Breast epithelium (tissue), 4 donors: ENCODE measurements at places on chromosomes 1 and 21.

DNA sequence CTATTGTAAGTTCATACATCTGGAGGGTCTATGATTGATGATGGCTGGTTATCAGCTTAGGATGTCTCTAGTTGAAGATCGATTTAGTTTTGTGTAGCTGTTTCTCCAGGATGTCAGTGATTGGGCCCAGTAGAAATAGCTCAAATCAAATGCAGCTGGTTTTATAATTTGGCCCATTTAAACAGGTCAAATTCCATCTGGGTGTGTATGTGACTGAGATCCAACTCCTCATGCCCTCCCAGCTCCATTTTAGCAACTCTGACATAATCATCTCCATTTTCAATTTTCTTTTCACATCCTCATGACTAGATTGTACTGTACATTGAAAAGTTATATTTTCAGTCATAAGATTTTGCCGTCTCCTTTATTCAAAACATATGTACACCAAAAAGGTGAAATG lies 99.2 kb downstream of the TPR start:
- no peak for DNase-seq

GRCh38 chr21:28220680-28221079 lies 772.0 kb downstream of the LTN1 start:
- no peak for DNase-seq

- DNase-seq, result no peak
Measured at GRCh38 chr1:20411196-20411980, 74.6 kb downstream of the CAMK2N1 start.

GRCh38 chr1:81477710-81478109 lies 323.0 kb upstream of the ADGRL2 start:
- DNase-seq, result no peak

DNA sequence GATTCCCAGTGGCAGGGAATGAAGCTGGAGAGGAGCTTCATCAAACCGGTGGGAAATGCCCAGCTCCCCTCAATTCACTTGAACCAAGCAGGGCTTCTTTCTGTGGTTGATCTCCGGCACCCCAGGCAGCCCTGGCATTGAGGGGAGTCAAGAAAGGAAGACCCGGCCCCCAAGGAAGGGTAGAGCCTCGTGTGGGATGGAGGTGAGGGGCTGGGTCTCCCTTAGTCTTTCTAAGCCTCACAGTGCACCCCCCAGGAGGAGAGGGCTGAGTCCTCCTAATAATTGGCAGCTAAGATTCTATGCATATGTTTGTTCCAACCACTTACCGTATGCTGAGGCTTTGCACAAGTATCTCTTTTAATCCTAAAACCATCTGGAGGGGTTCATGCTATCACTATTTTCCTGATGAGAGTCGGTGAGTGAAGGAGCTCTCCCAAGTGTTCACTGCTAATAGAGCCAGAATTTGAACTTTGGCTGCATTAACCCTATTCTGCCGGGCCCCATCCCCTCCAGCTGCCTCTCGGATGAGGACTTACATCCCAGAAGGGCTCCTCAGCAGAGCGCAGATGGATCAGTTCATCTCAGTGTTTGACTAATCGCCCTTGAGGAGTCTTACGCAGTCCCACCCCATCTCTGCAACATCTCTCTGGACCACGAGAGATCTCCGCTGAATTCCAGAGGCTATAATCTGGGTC lies 33.1 kb upstream of the TMEM51 start:
- no peak for DNase-seq

- no peak for DNase-seq
Measured at GRCh38 chr1:30525631-30525970, 197.8 kb downstream of the MATN1 start.

DNA sequence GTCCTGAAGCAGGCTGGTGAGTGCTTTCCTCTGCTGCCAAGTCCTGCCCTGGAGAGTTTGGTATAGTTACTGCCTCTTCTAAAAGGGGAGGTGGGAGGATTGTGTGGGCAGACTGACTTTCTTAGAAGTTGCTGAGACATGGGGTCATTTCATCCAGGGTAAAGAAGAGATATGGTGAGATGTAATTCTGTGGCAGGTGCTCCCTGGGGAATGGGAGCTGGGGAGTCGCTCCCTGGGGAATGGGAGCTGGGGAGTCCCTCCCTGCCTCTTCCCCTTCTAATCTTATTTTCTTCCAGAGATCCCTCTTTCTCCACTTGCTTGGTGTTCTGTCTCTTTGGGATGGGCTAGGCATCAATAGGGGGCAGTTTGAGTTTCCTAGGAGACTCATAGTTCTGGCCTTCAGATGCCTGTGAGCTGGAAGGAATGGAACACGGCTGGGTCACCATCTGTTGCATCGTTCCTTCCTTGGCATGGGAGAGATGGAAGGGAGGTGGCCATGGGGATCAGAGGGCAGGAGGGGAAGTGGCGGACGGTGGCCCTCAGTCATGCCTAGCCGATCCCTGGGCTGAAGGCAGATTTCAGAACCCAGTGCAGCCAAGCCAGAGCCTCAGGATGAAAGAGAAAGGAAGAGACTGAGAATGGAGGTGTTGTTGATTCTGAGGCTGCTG lies 59.0 kb downstream of the NFASC start:
- no peak for DNase-seq
